ENCODE measurements at places on chromosomes 4 and X. TPM values are rescaled to one million over a fixed set of nuclear protein-coding genes. Genes with fewer than 3 reads are reported as not detected.

STIM2 gene
- 19.1 TPM for polyA plus RNA-seq

DNA sequence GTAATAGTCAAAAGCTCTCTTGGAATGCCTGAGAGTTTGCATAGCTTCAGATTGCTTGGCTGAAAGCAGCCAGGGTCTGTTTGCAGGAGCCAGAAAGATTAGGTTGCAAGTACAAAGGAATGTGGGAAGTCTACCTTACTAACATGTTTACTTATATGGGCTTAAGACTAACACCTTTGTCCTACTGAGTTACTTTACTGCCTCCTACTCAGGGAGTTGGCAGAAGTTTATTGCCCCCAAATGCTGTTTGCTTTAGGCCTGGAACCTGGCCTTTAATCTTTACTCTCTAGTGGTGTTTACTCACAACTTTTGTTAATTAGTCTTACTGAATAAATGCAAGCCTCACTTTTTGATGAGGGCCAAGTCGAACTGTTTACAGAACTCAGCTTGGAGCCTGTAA lies 219.4 kb upstream of the ZC4H2 start:
- H3K4me3 ChIP-seq = no peak overlapping the region
- no peak for DNase-seq
- no peak overlapping the region for H3K27ac ChIP-seq
- H3K36me3 ChIP-seq = no peaks in the 10 kb centered on the region
- H3K4me1 ChIP-seq = no peaks in the 10 kb centered on the region

GRCh38 chr4:154417373-154417673 lies 74.3 kb downstream of the DCHS2 start:
- H3K27me3 ChIP-seq = peaks cover 26% of the 10 kb centered on the region
- H3K36me3 ChIP-seq = no peaks in the 10 kb centered on the region
- H3K4me1 ChIP-seq = peaks cover 12% of the 10 kb centered on the region
- no peak overlapping the region for H3K27ac ChIP-seq
- DNase-seq = no peak

- H3K4me1 ChIP-seq = no peaks in the 10 kb centered on the region
- no peaks in the 10 kb centered on the region for H3K36me3 ChIP-seq
- no peak overlapping the region for H3K4me3 ChIP-seq
- H3K27me3 ChIP-seq = peaks cover 6% of the 10 kb centered on the region
- DNase-seq = no peak
Measured at GRCh38 chr4:121721700-121722099, 24.9 kb upstream of the ANXA5 start.

PPID gene
- polyA plus RNA-seq = 51.0 TPM

GRCh38 chr4:128483816-128484215 lies 196.2 kb upstream of the PGRMC2 start:
- no peak overlapping the region for H3K4me3 ChIP-seq
- H3K27ac ChIP-seq = no peak overlapping the region
- no peak for DNase-seq
- H3K27me3 ChIP-seq = peaks cover 7% of the 10 kb centered on the region
- no peaks in the 10 kb centered on the region for H3K36me3 ChIP-seq

DNA sequence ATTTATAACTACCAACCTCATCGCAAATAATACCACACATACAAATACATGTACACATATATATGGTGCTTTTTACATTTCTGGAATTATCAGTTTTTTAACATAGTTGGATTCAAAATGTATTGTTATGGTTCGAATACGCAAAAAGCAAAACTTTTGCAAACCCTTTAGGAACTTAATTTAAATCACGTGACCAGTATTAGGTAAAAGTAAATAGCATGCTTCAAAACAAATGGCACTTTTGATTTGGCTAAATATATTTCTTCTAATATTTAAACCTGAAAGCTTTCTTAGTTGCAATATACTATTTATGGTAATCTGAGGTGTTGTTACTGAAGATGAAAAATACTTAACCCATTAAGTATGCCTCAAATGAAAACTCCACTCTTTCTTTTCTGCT lies 341.4 kb downstream of the C4orf33 start:
- H3K27me3 ChIP-seq = peaks cover 3% of the 10 kb centered on the region
- no peak overlapping the region for H3K4me3 ChIP-seq
- DNase-seq = no peak
- no peaks in the 10 kb centered on the region for H3K36me3 ChIP-seq

GRCh38 chr4:172857026-172857425 lies 311.6 kb upstream of the GALNT7 start:
- no peak overlapping the region for H3K27ac ChIP-seq
- peaks cover 2% of the 10 kb centered on the region for H3K27me3 ChIP-seq
- no peak for DNase-seq

- no peak overlapping the region for H3K27ac ChIP-seq
- no peak for DNase-seq
- H3K4me3 ChIP-seq = no peak overlapping the region
- H3K27me3 ChIP-seq = no peaks in the 10 kb centered on the region
- no peaks in the 10 kb centered on the region for H3K4me1 ChIP-seq
Measured at GRCh38 chr4:87337361-87337760, 14.7 kb upstream of the HSD17B13 start.

- H3K27ac ChIP-seq = no peak overlapping the region
- H3K36me3 ChIP-seq = no peaks in the 10 kb centered on the region
- H3K4me3 ChIP-seq = no peak overlapping the region
Measured at GRCh38 chr4:159016593-159017024, 86.3 kb upstream of the RAPGEF2 start.

GRCh38 chr4:127618427-127618826 lies 14.3 kb upstream of the INTU start:
- no peak overlapping the region for H3K4me3 ChIP-seq
- H3K27me3 ChIP-seq = peaks cover 12% of the 10 kb centered on the region
- no peak overlapping the region for H3K27ac ChIP-seq
- no peak for DNase-seq
- H3K36me3 ChIP-seq = no peaks in the 10 kb centered on the region

ARL9 gene
- polyA plus RNA-seq = not detected

MAGEE2 gene
- not detected for polyA plus RNA-seq

DNA sequence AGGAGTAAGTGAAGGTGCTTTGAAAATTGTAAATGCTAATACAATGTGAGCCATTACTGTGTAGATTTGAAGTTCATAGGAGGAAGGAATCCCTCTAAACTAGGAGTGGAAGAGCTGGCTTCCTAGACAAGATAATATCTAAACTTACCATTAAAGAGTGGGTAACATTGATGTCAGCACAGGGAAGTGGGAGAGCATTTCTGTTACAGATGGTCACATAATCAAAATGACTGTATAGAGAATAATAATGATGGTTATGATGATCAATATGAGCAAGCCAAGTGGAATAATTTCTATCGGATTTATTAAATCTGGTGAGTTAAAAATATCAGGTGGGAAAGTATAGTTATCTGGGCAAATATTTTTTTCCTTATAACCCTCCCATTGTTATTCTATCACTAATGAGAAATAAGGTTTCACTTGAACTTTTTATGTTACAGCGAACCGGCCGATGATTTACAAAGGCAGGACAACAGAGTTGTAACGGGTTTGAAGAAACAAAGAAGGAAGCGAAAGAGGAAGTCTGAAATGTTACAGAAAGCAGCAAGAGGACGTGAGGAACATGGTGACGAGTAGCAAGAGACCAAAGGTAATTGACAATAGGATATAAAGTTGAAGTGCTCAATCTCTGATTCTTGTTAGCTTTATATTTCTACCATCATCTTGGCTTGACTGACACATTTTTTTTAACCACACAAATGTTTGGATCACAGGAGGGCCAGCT lies 43.5 kb downstream of the FMR1NB start:
- H3K4me1 ChIP-seq = no peaks in the 10 kb centered on the region
- H3K27me3 ChIP-seq = no peaks in the 10 kb centered on the region
- H3K4me3 ChIP-seq = no peak overlapping the region
- no peaks in the 10 kb centered on the region for H3K36me3 ChIP-seq
- H3K27ac ChIP-seq = no peak overlapping the region

CTAG1B gene
- polyA plus RNA-seq = not detected

DNA sequence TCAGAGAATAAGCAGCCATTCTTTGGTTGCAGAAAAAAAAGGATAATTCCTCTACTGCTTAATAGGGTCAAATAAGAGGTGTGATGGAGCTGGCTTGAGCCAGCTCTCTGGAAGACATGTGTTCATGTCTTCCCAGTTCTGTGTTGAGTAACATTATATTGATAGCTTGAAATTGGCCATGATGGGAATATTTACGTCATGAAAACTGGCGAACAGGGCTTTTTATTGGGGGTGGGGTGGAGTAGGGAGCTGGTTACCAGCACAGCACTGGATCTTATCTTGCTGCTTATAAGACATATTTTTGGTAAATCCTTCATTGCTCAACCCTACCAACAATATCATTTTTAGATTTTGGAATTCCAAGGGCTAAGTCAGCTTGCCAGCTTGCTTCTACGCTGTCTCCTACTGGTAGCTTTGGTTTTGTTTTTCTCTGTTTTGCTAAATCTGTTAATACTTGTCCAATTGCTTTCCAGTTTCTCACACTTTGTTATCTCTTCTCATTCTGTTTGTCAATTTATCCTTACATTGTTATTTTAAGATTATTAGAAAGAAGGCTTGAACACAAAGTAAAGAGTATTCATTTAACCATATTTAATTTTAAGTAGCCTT lies 25.3 kb upstream of the GBA3 start:
- H3K36me3 ChIP-seq = no peaks in the 10 kb centered on the region
- no peak overlapping the region for H3K4me3 ChIP-seq
- H3K27me3 ChIP-seq = no peaks in the 10 kb centered on the region
- DNase-seq = no peak
- H3K27ac ChIP-seq = no peak overlapping the region

All from immature natural killer cell (primary cell).